ENCODE measurements at places on chromosomes 1 and 21.

- DNase-seq, result peak; percentile 9
Measured at GRCh38 chr1:76023669-76024435, 50.7 kb upstream of the ST6GALNAC3 start.

- DNase-seq, result no peak
Measured at GRCh38 chr1:235920596-235921375, 54.1 kb upstream of the LYST start.

- peak; percentile 60 for DNase-seq
Measured at GRCh38 chr1:206911064-206911663, 10.6 kb downstream of the FCMR start.

GRCh38 chr1:12756273-12756672, 10.3 kb downstream of the CFAP107 start:
- no peak for DNase-seq

- DNase-seq, result peak; percentile 70
Measured at GRCh38 chr1:216221260-216221700, 202.0 kb downstream of the USH2A start.

GRCh38 chr1:12053752-12054548, 9.2 kb upstream of the TNFRSF8 start:
- no peak for DNase-seq

- DNase-seq, result no peak
Measured at GRCh38 chr1:203407296-203407695, 56.4 kb upstream of the FMOD start.

DNA sequence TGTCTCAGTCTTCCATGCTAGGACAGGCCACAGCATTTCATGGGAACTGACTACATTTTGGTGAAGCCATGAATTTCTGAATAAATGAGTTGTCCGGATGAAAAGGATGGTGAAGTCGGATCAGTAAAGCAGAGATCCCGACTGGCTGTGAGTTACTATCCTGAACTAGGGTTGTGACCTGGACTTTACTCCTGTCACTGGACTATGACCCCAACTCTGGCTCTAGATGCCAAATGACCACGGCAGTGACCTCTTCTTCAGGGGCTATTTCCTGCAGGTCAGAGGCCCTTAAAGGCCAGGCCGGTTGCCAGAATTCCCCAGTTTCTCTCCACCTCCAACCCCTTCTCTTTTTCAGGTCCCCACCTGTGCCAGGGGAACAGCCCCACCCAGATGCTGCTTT, 1.7 kb upstream of the NECTIN4 start:
- DNase-seq, result no peak

GRCh38 chr1:54845772-54846171, 41.2 kb downstream of the DHCR24 start:
- no peak for DNase-seq

- peak; percentile 1 for DNase-seq
Measured at GRCh38 chr21:32135401-32136363, 143.2 kb downstream of the MIS18A start.

DNA sequence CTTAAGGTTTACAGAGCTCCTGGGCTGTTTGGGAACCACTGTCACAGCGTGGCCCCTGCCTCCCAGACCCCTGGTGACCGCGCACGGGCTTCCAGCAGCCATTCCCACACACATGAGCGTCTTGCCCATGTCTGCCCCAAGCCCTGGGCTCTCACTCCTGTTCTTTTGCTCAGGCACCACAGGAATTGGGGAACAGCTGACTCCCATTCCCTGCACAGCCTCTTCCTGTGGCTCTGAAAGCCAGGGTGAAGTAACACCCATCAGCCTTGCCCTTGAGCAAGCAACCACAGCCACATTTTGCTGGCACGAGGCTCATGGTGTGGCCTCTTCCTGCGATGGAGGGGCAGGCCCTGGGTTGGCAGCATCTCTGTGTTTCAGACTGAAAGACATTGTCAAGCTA, 14.3 kb upstream of the GPR157 start:
- no peak for DNase-seq

DNA sequence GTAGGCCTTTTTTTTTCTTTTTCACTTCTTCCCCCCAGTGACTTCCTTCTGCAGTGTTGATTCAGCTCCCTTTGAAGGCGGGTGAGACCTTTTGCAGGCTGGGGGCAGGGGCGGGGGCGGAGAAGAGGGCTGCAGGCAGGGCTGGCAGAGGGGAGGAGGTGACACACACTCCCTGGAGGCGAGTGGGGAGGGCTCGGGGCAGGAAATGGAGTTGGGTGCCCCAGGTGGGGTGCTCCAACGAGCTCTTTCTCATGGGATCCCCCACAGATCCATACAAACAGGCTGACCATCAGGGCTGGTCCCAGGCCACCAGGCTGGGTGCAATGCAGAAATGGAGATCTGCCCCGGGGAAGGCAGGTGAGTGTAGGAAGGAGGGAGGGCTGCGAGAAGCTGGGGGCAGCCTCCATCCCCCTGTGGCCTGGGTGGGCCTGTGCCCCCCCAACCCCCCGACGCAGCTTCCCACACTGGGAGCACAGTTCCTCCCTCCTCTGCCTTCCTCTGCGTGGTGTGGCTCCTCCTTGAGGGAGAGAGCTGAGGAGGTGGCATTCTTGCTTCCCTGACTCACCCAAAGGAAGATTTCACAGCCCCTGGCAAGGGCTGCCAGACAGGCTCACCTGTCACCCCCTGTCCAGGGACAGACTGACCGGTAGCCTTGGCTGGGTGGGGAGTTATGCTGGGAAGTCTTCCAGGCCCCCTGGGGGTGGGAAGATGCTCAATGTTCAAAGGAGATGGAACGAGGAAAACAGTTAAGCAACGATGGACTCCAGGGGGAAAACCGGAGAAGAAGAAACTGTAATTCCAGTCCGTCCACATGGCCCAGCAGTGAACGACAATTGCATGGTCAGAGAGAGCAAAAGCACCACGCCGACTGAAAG, 7.1 kb upstream of the ITGB2 start:
- peak; percentile 13 for DNase-seq

- no peak for DNase-seq
Measured at GRCh38 chr1:20871419-20871818, 84.3 kb upstream of the HP1BP3 start.

- DNase-seq, result no peak
Measured at GRCh38 chr21:36628761-36629460, 70.0 kb upstream of the SIM2 start.

GRCh38 chr1:9651565-9652378, at the start of gene PIK3CD:
Gene PIK3CD, plus strand, starts transcription at chr1:9651731. Its CDS starts 58,725 bp downstream, at chr1:9710456.
- peak; percentile 8 for DNase-seq

DNA sequence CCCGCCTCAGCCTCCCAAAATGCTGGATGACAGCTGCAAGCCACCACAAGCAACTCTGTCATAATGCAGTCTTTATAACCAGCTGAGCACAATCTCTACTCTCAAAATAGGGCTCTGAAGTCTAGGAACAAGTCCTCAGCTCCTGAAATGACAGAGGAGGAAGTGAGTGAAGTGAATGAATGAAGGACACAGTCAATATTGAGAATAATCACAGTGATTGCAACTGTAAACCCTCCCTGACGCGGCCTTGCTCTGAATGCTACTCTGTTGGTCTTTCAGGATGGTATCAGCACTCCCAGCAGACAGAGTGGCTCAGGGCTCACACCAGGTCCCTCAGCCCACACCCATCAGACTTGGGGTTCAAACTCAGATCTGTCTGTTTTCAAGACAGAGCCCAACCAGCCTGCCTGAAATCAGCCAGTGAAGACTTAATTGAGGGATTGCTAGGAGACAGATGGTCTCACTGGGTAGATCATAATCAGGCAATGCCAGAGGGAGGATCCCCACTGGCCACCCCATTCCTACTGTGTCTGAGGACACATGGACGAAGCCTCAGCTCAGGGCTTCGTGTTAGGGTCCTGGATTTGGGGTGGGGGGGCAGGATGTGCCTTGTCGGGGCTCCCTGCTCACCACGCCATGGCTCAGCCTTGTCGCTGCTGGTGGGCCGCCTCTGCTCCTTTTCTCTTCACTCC, 20.9 kb downstream of the RNF187 start:
- no peak for DNase-seq

DNA sequence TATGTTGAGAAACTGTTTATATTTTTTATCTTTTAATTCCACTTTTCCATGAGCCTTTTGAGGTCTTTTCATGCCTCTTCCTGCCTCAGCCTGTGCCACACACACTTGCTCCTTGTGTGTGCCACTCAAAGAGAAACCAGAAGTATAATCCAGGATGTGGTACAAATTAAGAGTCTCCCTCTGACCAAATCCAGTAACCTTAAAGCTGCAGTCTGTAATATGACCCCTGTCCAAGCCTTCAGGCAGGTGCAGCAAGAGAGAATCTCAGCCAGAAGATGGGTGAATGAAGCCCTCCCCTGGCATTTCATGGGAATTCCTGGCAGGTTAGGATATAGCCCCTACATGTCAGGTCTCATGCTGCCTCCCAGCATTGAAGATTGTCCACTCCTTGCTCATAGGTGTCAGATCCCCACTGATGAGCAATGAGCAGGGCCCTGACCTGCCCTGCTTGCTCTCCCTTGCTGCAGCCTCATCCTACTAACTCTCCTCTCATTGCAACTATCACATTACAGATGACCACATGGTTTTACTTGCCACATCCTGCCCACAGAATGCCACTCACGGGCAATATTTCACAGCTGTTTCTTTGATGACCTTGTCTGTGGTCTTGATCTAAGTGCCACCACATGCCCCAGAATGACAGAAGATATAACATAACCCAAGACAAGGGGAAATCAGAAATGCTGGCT, 169.3 kb downstream of the SEC16B start:
- DNase-seq, result no peak

GRCh38 chr1:70706381-70707037, 295.4 kb downstream of the CTH start:
- no peak for DNase-seq

GRCh38 chr21:42164064-42164789, 54.7 kb upstream of the ABCG1 start:
- no peak for DNase-seq

GRCh38 chr1:212762234-212762633, 29.3 kb downstream of the NSL1 start:
- DNase-seq, result no peak

- no peak for DNase-seq
Measured at GRCh38 chr1:7509598-7509997, 261.5 kb upstream of the VAMP3 start.

- peak; percentile 61 for DNase-seq
Measured at GRCh38 chr1:197868751-197869489, 33.5 kb upstream of the C1orf53 start.

GRCh38 chr1:36475341-36475740, 7.4 kb downstream of the CSF3R start:
- no peak for DNase-seq

DNA sequence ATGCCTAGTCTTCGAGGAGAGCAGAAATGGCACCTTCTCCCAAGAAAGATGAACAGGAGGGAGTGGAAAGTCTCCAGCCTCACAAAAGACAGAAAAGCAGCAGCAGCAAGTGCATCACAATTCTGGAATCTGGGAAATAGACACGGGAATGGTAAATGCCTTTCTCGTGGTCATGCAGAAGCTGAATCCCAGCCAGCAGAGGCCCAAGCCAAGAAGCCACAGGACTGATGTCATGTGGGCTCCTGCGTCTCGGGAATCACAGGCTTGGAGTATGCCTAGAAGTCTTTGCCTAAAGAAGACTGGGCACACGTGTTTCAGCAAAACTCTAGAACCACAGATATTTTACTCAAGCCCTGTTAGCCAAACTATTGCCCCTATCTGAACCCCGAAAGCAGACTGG, 260.3 kb upstream of the PLD5 start:
- DNase-seq, result no peak

- DNase-seq, result no peak
Measured at GRCh38 chr21:44477712-44478111, 22.4 kb downstream of the LRRC3 start.

DNA sequence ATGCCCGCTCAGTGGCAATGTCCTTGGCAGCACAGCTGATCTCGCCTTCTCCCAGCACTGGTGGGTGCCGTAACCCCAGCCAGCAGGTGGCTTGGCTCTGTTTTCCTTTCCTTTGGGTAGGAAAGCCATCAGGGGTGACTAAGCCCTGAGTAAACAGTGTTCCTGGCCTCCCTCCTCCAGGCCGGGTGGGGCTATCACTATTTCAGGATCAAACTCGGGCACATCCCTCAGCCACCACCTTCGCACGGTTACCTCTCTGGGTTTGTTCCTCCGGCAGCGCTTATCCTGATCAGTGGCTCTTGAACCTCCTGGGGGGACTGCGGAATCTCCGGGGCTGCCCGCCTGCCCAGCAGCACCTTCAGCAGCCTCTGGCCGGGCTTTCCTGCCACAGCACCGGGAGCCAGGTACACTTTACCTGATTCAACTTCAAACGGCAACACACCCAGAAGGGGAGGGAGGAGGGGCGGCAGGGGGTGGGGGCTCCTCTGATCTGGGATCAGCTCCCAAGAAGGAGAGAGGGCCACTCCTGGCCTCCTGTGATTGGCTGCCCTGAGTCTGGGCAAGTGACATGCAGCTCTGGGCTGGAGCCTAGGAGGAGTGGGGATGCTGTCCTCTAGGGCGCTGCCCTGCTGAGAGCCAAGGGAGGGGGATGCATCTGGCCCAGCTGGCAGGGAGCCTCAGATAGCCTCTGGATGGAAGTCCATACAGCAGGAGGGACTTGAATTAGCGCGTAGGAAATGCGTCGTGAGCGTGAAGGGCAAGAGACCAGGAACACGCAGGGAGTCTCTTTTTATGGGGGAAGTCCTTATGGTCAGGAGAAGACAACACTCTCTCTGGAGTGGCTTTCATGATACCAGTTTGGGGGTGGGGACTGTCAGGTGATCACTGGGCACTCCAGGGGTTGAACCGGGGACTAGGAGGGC, at the start of gene ASCL5:
TSS of gene ASCL5 (minus strand) at position 353 of the 923 bp plus-strand sequence. CDS start 11,812 bp downstream, outside the sequence.
- peak; percentile 43 for DNase-seq

GRCh38 chr1:162367772-162368171, 8.9 kb downstream of the SPATA46 start:
- no peak for DNase-seq

DNA sequence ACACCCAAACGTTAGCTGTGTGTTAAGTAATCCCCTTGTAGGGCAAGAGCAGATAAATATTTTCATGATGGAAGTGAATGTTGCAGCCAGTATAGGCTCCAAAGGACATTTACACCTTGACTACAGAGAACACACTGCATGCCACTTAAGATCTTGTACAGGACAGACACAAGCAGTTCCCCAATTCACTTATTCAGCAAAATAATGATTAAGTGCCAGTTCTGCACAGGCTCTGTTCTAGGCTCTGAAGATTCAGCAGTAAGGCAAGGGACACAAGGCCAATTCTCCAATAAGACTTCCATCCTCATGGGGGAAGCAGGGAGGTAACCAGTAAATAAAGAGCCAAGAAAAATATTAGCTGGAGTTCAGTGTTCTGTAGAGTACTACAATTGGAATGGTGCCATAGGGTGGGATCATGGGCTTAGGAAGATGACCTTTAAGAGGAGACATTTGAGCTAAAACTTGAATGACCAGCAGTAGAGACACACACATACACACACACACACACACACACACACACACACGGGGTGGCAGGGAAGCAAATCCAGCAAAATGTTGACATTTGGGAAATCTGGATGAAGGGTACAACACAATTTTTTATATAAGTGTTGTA, 199.9 kb upstream of the JUN start:
- DNase-seq, result no peak

- no peak for DNase-seq
Measured at GRCh38 chr21:43194303-43195120, 25.7 kb downstream of the CRYAA start.

GRCh38 chr21:45361033-45361997, 43.6 kb upstream of the COL18A1 start:
- no peak for DNase-seq
